ENCODE measurements at places on chromosomes 12 and 14. TPM values are rescaled to one million over a fixed set of nuclear protein-coding genes. Genes with fewer than 3 reads are reported as not detected.

Gene RAD51AP1
- 23.2 TPM for total RNA-seq

Gene JPH4
- total RNA-seq: not detected

Gene AP4S1
- 5.5 TPM for total RNA-seq

DNA sequence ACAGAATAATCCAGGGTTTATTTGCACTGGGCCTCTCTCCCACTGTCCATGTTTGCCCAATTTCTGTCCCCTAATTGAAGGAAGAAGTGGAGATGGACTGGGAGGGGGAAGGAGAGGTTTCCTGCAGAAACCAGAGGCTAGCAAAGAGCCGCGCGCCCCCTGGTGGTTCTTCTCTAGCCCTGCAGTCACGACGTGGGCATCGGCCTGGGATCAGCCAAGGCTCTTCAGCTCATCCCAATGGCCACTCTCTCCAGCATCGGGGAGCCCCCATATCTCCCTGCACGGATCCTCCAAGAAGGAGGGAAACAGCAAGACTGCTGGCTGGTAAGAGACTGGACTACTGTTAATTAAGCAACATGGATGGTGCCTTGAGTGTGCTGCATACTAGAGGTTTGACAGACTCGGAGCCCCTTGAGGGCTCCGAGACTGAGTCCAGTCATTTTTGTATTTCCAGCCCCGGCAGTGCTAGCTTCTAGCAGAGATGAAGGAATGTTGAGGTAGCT is 18.7 kb downstream of the ZBTB39 start:
- DNase-seq: no peak

- peak; percentile 98 for DNase-seq
Observed at GRCh38 chr12:76720068-76720467, 43.8 kb upstream of the ZDHHC17 start.

GRCh38 chr12:52253391-52254179 is 20.5 kb downstream of the KRT7 start:
- DNase-seq: no peak

DNA sequence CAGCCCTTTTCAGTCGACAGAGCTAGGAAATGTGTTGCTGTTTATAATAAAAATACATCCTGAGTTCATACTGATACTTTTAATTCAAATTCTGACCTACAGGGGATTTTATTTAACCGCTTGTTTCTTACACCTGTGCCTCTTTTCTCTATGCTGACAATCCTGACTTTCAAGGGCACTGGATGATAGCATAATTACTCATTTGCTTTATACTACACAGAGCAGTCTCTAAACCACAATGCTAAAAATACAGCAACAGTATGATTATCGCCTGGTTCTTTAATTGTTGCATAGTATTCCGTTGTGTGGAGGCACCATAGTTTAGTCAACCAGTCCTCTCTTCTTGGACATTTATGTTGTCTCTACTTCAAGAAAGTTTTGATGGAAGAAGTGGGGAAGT is 372.9 kb downstream of the DPF3 start:
- DNase-seq: peak; percentile 23

DNA sequence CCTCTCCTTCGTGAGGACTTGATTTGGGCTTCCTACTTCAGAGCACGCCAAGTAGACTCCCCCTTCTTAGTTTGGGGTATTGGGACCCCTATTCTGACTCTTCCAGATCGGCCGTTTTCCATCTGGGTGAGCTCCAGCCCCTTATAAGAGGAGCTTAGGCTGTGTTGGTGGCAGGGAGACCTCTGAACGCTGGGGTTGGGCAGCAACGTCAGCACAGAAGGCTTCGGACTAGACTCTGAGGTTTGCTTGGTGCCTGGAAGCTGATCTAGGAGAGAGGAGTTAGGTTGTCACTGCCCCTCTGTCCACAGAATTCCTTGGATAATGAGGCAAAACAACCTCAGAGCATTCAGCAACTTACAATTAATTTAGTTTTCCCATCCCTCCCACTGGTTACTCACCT is 99.2 kb upstream of the RTL1 start:
- DNase-seq: no peak

- no peak for DNase-seq
Observed at GRCh38 chr12:26987634-26988424, 26.4 kb downstream of the TM7SF3 start.

DNA sequence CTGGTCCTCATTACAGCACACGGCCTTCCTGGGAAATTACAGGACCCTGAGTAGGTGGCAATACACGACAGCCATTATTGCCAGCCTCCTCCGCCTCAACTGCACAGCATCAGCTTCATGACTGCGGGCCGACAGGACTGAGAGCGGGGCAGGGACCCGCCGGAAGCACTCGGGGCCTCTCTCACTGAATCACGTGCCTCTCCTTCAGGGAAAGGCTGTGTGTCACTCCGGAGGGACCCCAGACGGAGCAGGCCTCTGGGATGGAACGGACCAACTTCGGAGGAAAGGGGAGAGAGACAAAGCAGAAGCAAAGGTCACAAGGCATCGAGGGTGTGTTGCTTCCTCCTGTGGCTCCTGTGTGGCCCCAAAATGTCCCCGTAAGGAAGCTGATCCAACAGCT is 90.0 kb downstream of the RNF34 start:
- DNase-seq: no peak

GRCh38 chr12:108668542-108668941 is 34.8 kb upstream of the SELPLG start:
- DNase-seq: no peak

GRCh38 chr12:31315044-31315715 is 10.8 kb downstream of the SINHCAF start:
- DNase-seq: no peak

DNA sequence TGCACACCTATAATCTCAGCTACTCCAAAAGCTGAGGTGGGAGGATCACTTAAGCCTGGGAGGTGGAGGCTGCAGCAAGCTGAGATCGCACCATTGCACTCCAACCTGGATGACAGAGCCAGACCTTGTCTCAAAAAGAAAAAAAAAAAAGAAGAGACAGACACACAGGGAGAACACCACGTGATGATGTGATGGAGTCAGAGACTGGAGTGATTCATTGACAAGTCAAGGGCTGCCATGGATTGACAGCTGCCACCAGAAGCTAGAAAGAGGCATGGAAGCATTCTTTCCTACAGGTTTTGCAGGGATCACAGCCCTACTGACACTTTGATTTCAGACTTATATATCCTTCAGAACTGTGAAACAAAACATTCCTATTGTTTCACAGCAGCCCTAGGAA is 3.5 kb upstream of the HCFC2 start:
- peak; percentile 50 for DNase-seq
